Chondrocyte (in vitro differentiated cells): ENCODE measurements at places on chromosomes 7 and 10.
A peak's percentile ranks its signal among the peaks of the same experiment; 100 is the strongest.

DNA sequence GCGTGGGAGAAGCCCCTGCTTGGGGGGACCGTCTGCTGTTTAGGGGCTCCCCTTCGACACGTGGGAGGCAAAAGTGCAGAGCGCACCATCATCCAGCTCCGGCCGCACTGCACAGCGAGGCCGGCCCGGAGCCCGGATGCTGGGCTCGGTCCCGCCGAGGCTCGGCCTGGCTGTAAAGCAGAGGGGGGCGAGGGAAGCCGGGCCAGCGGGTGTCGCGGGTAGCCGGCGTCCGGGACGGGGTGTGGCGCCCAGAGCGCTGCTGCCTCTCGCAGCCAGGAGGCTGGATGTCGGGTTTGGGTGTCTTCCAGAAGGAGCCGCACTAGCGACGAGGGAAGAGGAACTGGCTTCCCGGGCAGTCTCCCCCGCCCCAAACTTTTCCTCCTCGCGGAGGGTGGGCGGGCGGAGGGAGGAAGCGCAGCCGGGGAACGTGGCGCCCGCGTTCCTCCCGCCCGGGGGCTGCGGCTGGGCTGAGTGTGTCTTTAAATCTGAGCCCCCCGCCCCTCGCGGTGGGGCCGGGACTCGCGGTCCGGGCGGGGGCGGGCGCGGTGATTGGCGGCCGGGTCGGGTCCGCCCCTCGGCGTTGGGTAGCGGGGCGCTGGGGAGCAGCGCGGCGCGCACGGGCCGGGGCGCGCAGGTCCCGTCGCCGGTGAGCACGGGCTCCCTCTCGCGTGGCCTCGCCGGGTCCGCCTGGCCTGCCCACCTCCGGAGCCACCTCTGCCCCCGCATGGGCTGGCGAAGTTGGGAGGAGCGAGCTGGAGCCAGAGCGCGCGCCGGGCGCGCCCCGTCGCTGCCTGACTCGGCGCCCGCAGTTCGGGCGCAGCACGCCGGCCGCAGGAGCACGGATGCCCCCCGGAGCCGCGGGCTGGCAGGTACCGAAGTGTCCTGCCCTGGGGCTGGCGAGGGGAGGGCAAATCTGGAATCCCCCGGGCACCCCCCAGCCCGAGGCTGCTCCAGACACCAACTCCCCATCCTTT, at the start of gene PALD1:
Gene PALD1, plus strand, starts transcription at position 577 of the 974 bp plus-strand sequence. CDS start 47,185 bp downstream, outside the sequence.
- no peaks in the 10 kb centered on the region for H3K36me3 ChIP-seq
- peak within 1 kb of the TSS; percentile 69 for H3K4me3 ChIP-seq
- H3K27me3 ChIP-seq: peaks cover 5% of the 10 kb centered on the region
- no peak for DNase-seq
- no peak within 1 kb of the TSS for H3K27ac ChIP-seq

- no peaks in the 10 kb centered on the region for H3K36me3 ChIP-seq
- no peaks in the 10 kb centered on the region for H3K27me3 ChIP-seq
- peak overlapping the region; percentile 41 for H3K4me3 ChIP-seq
- peak overlapping the region; percentile 74 for H3K27ac ChIP-seq
Observed at GRCh38 chr10:132387764-132388210, 9.2 kb upstream of the PWWP2B start.

DNA sequence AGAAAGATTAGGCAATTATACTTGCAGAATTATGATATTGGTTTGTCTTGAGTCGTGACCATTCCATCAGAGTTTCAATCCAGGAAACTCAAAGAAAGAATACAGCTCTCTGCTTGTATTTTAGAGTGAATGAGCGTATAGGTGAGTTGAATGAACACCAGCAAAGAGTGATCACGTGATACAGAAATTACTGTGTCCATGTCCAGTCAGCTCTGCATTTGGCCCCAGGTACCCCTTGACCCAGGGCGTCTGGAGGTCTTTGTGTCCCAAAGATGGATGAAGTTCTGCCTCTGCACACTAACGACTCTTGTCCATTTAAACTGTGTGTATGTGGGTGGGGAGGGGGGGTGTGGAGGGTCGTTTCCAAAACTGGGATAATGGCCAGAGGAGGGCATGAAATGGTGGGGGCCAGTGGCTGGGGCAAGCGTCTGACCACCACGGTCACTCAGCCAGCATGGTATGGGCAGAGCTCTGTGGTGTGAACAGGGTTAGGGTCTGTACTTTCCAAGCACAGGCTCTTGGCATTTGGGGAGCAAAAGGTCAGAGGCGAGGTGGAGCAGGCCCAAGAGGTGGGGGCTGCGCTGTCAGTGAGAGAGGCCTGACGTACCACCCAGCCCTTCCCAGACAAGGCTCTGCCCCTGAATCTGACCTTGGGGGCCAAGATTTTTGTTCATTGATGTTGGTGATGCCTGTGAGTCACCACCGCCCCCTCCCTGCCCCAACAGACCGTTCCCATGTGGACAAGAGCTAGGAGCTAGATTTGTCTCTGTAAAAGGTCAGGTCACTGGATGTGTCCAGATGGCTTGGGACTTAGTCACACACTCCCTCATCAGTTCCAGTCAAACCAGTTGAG, 1.4 kb downstream of the PTPRE start:
- DNase-seq: no peak
- no peaks in the 10 kb centered on the region for H3K36me3 ChIP-seq
- H3K4me3 ChIP-seq: peak overlapping the region; percentile 61
- H3K4me1 ChIP-seq: peaks cover 28% of the 10 kb centered on the region

DNA sequence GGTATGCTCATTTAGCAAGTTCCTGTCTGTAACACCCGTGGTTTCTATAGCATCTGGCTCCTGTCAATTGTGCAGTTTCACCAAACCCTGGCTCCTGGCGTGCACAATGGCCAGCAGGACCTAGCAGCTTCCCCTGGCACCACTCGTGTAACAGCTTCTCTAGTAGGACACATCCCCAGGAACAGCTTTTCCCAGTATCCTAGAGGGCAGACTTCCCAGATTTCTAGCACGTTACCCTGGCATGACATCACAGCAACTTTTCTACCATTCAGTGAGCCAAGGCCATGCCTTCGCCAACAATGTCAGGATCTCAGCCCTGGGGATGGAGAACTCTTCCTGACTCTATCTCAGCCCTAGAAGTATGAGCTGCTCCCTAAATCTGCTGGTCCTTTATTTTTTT, 6.5 kb downstream of the YME1L1 start:
- H3K27me3 ChIP-seq: no peaks in the 10 kb centered on the region
- no peak for DNase-seq
- H3K27ac ChIP-seq: no peak overlapping the region
- H3K36me3 ChIP-seq: peaks cover 23% of the 10 kb centered on the region

DNA sequence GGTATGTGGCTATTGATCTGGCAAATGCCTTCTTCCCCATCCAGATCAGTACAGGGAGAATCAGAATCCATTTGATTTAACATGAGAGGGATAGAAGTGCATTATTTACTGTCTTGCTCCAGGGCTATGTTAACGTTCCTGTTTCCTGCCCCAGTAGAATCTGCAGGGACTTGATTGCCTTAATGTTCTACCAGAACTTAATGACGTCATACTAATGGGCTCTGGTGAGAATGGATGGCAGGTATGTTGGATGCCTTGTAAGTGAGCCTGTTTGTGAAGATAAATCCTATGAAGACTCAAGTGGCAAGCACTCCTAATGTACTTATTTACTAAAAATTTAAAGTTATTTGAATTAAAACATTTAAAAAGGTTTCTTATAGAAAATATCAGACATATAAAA, 44.5 kb upstream of the CHCHD3 start:
- H3K36me3 ChIP-seq: no peaks in the 10 kb centered on the region
- no peak overlapping the region for H3K4me3 ChIP-seq
- peaks cover 5% of the 10 kb centered on the region for H3K27me3 ChIP-seq
- no peaks in the 10 kb centered on the region for H3K4me1 ChIP-seq
- no peak overlapping the region for H3K27ac ChIP-seq

DNA sequence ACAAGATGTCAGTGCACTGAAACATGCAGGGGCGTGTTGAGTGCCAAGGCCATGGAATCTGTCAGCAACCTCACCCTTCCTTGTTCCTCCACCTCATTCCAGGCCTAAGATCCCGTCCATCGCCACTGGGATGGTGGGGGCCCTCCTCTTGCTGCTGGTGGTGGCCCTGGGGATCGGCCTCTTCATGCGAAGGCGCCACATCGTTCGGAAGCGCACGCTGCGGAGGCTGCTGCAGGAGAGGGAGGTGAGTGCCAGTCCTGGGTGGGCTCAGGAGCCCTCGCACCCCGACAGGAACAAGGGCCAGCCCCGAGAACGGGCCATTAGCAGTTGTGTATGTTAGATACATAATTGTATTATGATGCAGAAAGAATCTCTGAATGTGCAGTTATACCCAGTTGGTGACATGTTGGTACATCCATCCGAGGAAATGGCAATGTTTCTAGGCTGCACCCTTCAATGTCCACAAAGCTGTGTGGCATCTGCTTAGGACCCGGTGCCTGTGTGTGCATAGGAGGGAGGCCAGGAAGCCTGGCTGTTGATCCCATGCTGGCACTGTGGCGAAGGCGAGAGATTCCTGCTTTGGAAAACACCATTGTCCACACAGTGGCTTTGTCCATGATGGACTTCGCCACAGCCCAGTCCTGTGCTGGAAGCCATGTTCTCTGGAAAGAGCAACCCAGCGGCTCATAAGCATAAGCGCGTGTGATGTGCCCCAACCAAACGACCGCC, 154.2 kb downstream of the EGFR start:
- no peak overlapping the region for H3K4me3 ChIP-seq
- peaks cover 13% of the 10 kb centered on the region for H3K4me1 ChIP-seq
- DNase-seq: no peak
- H3K36me3 ChIP-seq: peaks cover 32% of the 10 kb centered on the region
- no peak overlapping the region for H3K27ac ChIP-seq

- H3K27ac ChIP-seq: no peak overlapping the region
- H3K27me3 ChIP-seq: no peaks in the 10 kb centered on the region
- DNase-seq: no peak
- H3K36me3 ChIP-seq: peaks cover 4% of the 10 kb centered on the region
- no peak overlapping the region for H3K4me3 ChIP-seq
Observed at GRCh38 chr10:69855346-69856111, 53.8 kb downstream of the COL13A1 start.

- H3K27me3 ChIP-seq: no peaks in the 10 kb centered on the region
- peaks cover 2% of the 10 kb centered on the region for H3K36me3 ChIP-seq
- peaks cover 33% of the 10 kb centered on the region for H3K4me1 ChIP-seq
- H3K27ac ChIP-seq: peak overlapping the region; percentile 57
- DNase-seq: no peak
Observed at GRCh38 chr7:32516551-32517100, 21.3 kb downstream of the AVL9 start.

DNA sequence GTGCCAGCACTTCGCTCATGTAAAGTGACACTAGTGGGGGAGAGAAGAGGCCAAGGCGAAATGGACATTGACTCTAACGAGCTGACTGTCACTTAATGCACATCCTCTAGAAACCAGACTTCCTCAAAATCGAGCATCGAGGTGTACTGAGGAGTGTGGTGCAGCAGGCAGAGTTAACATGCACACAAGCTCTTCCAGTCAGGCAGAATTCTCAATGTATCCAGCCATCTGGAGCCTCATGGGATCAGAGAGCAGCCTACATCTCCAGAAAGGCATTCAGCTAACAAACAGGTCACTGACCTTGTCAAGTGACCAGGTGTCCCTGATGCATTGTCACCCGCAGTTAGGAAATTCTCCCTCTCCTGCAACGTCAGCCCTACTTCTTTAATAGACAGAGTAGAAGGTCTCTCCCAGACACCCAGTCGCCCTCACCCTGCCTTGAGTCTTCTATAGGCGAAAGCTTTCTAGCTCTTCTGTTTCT, 259.8 kb upstream of the AOAH start:
- peaks cover 32% of the 10 kb centered on the region for H3K27me3 ChIP-seq
- H3K27ac ChIP-seq: no peak overlapping the region
- no peaks in the 10 kb centered on the region for H3K36me3 ChIP-seq
- no peak for DNase-seq
- H3K4me3 ChIP-seq: no peak overlapping the region
- no peaks in the 10 kb centered on the region for H3K4me1 ChIP-seq

DNA sequence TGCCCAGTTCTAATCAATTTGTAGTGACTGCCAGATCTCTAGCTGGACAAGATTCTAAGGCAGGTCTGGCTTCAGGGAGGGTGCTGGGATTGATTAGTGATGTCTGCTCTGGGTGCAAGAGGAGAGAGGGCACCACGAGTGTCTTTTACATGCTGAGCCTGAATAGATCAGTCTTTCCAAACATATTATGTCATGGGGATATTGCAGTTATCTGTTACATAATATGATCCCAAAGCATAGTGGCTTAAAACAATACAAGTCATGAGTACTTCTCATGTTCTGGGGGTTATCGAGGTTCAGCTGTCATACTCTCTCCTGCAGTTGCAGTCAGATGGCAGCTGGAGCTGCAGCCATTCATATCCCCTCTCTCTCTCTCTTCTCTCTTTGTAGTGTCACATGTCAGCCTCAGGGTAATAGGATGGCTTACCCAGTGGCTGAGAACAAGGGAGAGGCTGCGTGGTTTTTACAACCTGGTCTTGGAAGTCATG, 26.0 kb downstream of the SLC29A3 start:
- H3K27ac ChIP-seq: no peak overlapping the region
- H3K27me3 ChIP-seq: peaks cover 7% of the 10 kb centered on the region
- peaks cover 4% of the 10 kb centered on the region for H3K4me1 ChIP-seq
- H3K36me3 ChIP-seq: peaks cover 2% of the 10 kb centered on the region
- no peak for DNase-seq

DNA sequence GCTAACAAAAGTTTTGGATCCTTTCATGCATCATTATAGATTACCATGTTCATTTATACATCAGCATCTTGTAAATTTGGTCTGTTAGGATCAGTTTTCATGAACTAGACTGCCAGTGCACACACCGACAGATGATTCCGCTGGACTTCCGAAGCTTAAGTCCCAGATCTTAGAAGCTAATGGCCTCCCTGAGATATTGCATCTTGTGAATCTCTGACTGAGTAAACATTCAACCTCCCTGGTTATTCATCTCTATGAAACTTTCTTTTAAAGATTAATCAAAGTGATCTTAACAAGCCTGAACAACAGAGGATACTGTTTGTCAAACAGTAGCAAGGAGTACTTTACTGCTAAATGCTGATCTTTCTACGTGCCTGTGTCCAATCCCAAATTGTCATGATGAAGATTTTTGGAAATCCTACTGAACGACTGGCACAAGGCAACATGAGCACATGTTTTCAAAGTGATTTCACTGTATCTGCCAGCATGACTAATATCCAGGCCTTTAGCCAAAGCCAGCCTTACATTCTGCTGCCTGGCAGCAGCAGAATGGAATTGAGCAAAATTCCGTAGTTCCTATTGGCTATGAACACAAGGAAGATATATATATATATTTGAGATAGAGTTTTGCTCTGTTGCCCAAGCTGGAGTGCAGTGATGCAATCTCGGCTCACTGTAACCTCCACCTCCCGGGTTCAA, 91.3 kb upstream of the ANK3 start:
- H3K36me3 ChIP-seq: no peaks in the 10 kb centered on the region
- peaks cover 3% of the 10 kb centered on the region for H3K27me3 ChIP-seq
- peak overlapping the region; percentile 85 for H3K27ac ChIP-seq
- peaks cover 22% of the 10 kb centered on the region for H3K4me1 ChIP-seq
- DNase-seq: no peak
- H3K4me3 ChIP-seq: no peak overlapping the region

GRCh38 chr7:22255834-22256233, 101.1 kb downstream of the RAPGEF5 start:
- no peak for DNase-seq
- no peak overlapping the region for H3K27ac ChIP-seq
- no peak overlapping the region for H3K4me3 ChIP-seq
- H3K4me1 ChIP-seq: peaks cover 2% of the 10 kb centered on the region

GRCh38 chr7:72674394-72674793, 153.6 kb downstream of the TYW1B start:
- no peak for DNase-seq
- no peak overlapping the region for H3K27ac ChIP-seq
- H3K4me3 ChIP-seq: no peak overlapping the region
- peaks cover 10% of the 10 kb centered on the region for H3K4me1 ChIP-seq
- no peaks in the 10 kb centered on the region for H3K36me3 ChIP-seq
